Non-pigmented ciliary epithelial cell (primary cell): ENCODE measurements at places on chromosomes 16 and 17.

DNA sequence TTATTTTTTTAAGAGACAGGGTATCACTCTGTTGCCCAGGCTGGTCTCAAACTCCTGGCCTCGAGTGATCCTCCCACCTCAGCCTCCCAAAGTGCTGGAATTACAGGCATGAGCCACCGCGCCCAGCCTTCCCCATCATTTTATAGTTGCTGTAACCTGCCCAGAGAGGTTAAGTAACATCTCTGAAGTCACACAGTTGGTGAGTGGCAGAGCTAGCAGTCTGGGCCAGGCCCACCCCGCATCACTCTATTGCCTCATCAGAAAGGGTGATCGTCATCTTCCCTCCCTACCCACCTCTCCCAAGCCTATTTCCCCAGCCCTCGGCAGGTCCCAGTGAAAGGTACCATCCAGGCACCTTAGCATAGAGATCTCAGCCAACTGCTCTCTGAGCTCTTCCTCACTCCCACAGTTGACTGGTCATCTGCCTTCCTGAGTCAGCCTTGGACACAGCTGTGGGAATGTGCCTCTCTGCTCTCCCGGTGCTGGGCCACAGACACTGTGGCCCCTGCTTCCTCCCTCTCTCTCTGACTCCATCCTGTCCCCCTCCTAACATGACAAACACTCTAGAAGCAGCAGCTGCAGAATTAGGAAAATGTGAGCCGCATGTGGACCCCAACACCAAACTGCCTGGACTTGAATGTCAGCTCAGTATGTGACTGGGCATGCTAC, 57.1 kb downstream of the SCNN1B start:
- DNase-seq, result no peak

GRCh38 chr17:18270046-18270931, 9.8 kb downstream of the MIEF2 start:
- DNase-seq, result no peak

DNA sequence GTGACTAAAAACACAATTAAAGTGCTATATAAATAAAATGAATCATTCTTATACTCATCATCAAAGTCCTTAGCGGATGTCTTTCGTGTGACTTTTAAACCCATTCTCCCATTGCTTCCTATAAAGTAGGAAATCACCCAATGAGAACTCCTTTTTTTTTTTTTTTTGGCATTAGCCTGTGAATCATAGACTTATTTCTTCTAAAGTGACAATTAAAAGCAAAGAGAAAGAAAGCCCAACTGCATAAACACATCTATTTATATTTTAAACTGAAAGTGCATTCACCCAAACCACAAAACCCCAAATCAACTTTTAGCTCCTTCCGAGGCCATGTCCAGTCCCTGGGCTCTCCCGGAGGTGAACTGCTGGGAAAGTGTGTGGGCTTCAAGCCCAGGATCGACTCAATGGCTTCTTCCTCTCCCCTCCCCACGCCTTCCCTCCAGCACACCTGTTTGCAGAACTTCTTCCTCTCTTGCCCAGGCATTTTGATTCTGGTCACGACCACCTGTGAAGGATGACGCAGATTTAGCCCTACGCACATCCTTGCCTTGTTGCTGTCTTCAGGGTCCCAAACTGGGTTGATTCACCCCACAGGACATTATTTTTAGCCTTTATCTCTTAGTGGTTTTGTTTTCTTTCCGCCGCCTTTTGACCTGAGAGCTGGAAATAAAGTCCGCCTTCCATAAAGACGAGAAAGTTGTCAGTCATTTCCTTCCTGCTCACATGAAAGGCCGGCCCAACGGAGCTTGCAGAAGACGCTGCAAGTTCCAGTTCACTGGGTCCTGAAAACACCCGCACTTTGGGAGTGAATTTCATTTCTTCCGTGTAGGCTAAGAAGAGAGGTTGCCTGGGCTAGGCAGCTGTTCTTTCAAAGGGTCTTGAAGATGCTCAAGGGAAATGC, 166.8 kb downstream of the MAP2K6 start:
- no peak for DNase-seq

DNA sequence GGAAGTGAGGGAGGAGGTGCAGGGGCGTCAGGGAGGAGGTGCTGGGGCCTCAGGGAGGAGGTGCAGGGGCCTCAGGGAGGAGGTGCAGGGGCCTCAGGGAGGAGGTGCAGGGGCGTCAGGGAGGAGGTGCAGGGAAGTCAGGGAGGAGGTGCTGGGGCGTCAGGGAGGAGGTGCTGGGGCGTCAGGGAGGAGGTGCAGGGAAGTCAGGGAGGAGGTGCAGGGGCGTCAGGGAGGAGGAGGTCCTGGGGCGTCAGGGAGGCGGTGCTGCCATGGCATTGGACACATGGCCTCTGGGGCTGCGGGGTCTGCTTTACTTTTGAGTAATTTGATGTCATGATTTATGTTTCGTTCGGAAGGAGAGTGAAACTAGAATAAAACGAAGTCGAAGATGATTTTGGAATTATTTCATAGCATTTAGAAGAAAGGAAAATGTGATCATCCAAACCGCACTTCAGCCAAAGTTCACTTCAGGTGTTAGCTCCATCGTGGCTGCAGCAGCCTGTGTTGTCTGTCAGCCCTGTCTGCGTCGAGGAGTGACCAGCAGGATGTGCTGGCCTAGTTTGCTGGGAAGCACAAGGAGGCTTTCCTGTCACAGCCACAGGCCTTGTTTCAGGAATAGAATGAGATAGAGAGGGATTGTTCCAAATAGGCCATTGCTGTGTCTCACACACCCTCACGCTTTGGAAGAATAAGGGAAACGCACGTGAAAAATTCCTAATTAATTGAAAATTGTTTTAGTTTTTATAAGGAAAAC, 42.8 kb downstream of the RAB11FIP3 start:
- no peak for DNase-seq

DNA sequence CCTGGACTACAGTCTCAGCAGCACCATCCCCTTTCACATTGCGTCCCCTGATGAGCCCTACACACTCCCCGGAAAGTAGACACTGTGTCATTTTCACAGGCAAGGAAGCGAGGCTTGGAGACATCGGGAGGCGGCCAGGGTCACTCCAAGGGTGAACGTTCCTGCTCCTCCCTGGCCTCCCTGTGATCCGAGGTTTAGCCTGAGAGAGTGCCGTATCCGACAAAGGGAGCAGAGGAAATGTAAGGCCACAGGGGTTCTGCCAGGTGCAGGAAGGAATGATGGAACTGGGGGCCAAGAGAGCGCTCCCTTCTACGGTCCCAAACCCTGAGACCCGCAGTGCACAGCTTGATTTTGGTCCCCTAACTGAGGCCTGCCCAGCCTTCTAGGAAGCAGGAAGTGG, 8.0 kb upstream of the PIK3R6 start:
- no peak for DNase-seq

DNA sequence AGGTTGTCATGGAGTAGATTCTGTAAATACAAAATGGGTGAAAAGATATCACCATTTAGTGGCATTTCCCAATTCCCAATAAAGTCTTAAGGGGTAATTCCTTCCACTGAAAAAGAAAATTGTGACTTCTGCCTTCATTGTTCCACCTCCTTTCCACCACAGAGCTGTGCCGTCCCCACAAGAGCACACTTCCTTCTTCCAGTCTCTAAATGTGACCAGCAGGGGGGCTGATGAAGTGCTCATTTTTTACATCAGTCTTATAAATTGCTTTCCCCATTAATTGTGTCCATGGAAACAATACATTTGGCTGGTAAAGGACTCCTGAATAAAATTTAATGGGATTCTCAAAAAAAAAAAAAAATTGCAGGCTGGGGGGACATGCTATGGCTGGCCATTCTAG, 260.8 kb upstream of the PSMD7 start:
- DNase-seq, result no peak

DNA sequence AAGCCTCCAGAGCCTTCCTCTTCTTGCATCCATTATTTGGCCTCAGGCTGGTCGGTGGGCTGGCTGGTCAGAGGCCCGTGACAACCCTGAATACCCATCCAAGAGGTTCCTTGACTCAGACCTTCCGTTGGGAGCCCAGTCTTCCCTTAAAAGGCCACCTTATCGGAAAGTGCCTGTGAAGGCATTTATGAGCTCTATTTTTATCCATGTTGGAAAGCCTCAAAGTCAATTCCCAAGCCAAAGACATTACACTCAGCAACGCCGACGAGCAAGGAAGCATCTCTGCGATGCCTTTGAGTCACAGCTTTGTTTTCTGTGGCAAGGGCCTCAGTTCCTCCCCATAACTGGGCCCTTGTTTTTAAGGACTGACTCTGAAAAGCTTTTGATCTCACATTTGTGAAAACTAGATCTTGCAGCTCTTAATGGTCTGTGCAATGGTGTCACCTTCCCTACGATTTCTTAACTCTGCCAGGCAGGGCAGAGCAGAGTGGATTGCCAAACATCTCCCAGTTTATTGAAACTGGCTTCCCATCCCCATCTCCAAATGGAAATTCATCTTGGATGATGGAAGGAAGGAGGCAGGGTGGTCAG, 13.3 kb upstream of the SPOP start:
- DNase-seq, result no peak

- no peak for DNase-seq
These were observed 55.7 kb downstream of the IRX5 start for GRCh38 chr16:54986409-54986808.

- no peak for DNase-seq
These were observed 1576.8 kb upstream of the GOT2 start for GRCh38 chr16:60310846-60311445.

DNA sequence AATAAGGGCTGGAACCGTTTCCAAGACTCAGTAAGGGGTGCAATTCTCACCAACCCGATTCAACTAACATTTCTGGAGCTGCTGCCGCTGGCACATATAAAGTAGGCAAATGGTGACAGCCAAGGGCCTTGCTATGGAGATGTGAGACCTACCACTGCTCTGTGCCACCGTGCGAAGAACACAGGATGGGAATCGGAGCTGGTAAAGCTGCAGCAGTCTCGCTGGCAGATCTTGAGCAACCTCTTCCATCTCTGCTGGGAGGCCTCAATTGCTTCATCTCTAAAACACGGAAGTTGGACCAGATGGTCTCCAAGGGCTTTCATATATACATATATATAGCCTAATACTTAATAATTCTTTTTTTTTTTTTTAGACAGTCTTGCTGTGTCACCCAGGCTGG, 128.9 kb upstream of the RCVRN start:
- DNase-seq, result no peak

GRCh38 chr16:86198206-86199118, 299.5 kb downstream of the IRF8 start:
- no peak for DNase-seq

DNA sequence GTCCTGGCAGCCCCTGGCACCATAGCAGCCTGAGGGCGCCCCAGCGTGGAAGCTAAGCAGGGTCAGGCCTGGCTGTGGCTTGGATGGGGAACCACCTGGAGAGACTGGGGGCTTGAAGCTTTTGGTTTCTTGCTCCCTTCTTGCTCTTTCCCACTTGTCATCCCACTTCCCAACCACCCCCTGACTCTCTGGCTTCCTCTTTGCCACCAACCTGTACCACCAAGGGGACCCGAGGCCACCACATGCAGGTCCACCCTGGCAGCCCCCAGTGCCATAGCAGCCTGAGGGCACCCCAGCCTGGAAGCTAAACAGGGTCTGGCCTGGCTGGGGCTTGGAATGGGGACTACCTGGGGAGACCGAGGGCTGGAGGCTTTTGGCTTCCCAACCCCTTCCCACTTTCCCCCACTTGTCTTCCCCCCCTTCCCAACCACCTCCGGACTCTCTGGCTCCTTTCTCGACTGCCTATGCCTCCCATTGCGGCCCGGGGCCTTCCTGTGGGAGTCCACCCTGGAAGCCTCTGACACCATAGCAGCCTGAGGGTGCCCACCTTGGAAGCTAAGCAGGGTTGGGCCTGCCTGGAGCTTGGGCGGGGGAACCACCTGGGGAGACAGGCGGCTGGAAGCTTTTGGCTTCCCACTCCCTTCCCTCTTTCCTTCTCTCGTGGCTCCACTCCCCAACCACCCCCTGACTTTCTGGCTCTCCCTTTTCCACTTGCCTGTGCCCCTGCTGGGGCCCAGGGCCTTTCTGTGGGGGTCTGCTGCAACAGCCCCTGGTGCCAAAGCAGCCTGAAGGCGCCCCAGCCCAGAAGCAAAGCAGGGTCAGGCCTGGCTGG, 2294.4 kb downstream of the TP53TG3F start:
- DNase-seq, result no peak

DNA sequence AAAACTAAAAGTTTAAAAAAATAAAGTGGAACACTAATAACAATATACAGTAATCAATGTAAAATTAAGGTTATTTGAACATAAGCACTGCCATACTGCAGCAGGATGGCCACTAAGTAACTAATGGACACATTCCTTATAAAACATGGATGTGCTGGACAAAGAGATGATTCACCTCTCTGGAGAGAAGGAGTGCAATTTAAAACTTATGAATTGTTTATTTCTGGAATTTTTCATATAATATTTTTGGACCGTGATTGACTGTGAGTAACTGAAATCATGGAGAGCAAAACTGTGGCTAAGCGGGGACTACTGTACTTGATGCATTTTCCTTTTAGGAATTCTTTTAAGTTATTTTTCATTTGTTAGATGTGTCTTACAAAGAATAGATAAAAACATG, 21.8 kb downstream of the CBFB start:
- DNase-seq, result no peak

GRCh38 chr17:74185571-74186185, 17.8 kb upstream of the RPL38 start:
- DNase-seq, result no peak
